ENCODE measurements at places on chromosomes 5 and 9.

DNA sequence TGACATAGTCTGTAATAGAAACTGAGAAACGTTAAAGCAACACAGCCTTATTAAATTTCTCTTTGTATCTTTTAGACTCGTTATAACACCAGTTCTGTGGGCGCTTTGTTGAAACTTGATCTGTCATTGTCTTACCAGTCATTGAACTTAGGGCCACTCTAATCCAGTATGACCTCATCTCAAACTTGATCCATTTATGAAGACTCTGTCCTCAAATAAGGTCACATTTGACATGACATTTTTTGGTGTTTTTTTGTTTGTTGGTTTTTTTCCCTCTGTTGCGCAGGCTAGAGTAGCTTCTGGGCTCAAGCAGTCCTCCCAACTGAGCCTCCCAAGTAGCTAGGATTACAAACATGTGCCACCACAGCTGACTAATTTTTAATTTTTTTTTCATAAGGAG lies 5.9 kb downstream of the APC start:
- DNase-seq: no peak

GRCh38 chr5:92022415-92023140 lies 639.5 kb upstream of the ARRDC3 start:
- no peak for DNase-seq

GRCh38 chr9:82600536-82601292 lies 462.2 kb downstream of the RASEF start:
- DNase-seq: no peak

DNA sequence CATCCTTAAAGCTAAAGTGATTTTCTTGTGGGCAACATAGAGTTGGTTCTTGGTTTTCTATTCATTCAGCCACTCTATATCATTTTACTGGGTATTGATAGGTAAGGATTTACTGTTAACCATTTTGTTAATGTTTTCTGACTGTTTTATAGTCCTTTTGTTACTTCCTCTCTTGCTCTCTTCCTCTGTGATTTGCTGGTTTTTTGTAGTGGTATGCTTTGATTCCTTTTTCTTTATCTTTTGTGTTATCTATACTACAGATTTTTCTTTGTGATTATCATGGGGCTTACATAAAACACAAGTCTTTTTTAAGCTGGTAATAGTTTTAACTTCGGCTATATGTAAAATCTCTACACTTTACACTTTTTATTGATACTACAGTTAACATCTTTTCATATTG lies 43.3 kb downstream of the CREBRF start:
- DNase-seq: no peak

GRCh38 chr9:124414612-124415011 lies 630 bp downstream of the PSMB7 start:
- DNase-seq: no peak

DNA sequence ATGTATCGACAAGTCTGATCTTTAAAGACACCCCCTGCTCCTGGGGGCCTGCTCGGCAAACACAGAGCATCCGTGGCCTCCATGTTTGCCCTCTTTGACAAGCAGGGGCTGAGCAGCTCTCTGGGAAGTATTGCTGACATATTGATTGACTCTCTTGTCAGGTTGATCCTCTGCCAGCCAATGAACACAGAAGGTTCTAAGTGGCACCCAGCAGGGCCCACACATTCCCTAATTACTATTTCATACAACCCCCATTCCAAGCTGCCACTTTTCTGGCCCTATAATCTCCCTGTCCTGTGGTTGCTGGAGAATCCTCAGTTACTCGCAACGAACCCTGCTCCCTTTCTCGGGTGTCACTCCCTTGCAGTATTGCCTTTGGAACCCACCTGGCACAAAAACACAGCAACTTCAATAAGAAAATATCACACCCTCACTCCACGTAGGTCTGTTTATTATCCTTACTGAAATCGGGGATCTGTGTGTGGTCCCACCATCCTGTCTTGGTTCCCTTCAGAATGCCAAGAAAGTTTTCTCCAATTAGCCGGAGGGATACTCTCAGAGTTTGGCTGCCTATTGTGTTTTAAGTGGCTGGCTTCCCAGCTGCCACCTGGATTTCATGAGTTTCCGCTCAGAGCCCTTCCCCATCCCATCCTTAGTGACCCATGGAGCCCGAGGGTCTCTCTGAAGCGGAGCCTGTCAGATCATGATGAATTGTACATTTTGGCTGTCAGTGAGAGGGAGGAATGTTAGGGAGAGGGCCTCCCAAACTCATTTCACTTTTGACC lies 249.0 kb upstream of the WWC1 start:
- no peak for DNase-seq

DNA sequence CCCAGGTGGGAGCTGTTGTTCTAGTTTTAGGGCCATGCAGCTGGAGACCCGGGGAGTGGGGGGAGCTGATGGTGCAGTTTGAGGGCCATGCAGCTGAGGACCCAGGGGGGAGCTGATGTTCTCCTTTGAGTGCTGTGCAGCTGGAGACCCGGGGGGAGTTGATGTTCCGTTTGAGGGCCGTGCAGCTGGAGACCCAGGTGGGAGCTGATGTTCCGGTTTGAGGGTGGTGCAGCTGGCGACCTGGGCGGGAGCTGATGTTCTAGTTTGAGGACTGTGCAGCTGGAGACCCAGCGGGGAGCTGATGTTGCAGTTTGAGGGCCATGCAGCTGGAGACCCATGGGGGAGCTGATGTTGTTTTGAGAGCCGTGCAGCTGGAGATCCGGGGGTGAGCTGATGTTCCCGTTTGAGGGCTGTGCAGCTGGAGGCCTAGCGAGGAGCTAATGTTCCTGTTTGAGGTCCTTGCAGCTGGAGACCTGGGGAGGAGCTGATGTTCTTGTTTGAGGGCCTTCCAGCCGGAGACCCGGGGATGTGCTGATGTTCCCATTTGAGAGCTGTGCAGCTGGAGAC lies 14.6 kb downstream of the PDCD6 start:
- DNase-seq: no peak

- DNase-seq: peak; percentile 1
These were observed 1.2 kb upstream of the SLC4A9 start for GRCh38 chr5:140358738-140359310.

DNA sequence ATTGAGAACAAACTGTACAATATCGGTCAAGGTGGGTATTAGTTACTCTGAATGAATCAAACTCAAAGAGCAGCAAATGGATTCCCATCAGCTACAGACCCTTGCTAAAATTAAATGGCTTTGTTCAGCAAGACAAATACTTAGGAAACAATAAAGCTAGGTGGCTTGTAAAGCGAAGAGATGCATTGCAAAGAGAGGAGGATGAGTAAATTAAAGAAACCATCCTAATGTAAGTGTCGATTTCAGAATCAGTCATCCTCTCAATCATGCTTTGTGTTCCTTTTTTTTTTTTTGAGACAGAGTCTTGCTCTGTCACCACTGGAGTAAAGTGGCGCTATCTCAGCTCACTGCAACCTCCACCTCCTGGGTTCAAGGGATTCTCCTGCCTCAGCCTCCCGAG lies 359.2 kb upstream of the ZNF462 start:
- DNase-seq: no peak

GRCh38 chr5:76342474-76342873 lies 60.6 kb upstream of the IQGAP2 start:
- DNase-seq: no peak

GRCh38 chr9:23302281-23302680 lies 523.8 kb downstream of the ELAVL2 start:
- DNase-seq: no peak

DNA sequence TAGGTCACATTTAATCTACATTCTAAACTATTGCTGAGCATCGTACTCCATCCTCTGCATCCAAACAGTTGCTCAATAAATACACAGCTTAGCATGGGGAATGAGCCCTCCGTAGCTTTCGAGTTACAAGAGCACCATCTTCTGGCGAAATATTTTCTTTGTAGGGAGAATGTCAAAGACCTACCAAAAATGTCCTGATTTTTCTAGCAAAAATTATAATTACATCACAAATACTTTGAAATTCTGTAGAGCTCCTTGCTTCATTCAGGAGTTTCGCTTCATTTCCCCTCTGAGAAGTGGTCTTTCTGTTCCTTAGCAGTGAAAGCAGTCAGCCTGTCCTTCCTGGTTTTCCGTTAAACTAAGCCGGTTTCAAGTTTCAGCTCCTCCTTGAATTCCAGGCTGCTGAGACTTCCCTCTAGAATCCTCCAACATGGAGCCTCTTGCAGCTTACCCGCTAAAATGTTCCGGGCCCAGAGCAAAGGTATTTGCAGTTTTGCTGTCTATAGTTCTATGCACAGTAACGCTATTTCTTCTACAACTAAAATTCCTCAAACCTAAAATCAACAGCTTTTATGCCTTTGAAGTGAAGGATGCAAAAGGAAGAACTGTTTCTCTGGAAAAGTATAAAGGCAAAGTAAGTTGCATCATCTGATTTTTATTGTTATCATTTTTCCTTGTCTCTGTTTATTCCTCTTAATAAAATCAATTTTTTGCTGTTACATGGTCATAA lies at the start of gene GPX8:
TSS of gene GPX8 (plus strand) at position 409 of the 730 bp plus-strand sequence. CDS start at position 431, 22 bp downstream.
- peak; percentile 96 for DNase-seq

GRCh38 chr5:138352722-138353559 lies 456 bp downstream of the KDM3B start:
- peak; percentile 16 for DNase-seq

- no peak for DNase-seq
These were observed 91.0 kb downstream of the PDE8B start for GRCh38 chr5:77301447-77301883.

DNA sequence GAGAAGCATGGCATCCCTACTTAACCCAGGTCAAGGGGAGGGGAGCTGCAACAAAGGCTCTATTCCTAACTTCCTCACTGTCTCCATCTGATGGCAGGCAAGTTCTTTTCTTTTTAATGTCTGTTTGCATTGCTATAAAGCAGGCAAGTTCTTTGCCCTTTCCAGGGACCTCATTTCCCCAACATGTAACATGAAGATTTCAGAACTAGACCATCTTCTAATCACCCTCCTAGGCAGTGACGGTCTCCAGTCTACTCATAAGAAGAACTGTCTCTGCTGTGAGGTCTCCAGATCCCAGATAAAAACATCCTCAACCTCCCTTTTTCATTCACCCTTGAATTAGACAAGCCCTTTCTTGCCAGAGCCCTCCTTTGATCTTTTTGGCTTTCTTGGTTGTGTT lies 42.1 kb downstream of the PPP1R2B start:
- DNase-seq: no peak

DNA sequence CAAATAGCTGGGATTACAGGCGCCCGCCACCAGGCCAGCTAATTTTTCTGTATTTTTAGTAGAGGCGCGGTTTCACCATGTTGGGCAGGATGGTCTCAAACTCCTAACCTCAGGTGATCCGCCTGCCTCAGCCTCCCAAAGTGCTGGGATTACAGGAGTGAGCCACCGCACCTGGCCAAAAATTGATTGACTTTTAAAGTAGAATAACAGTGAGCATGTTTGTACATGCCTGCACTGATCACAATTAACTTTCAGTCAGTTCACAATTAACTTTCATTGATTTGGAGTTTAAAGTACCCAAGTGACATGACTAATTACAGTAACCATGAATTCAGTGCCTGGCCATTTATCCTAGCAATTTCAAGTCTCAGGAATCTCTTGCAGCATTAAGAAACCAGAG lies 61.3 kb downstream of the ANKH start:
- DNase-seq: no peak

GRCh38 chr9:108525186-108525585 lies 330.6 kb downstream of the ACTL7B start:
- no peak for DNase-seq

- no peak for DNase-seq
These were observed 30.7 kb upstream of the SRP19 start for GRCh38 chr5:112830378-112830777.

GRCh38 chr9:89943309-89943708 lies 338.5 kb downstream of the GADD45G start:
- DNase-seq: no peak

- DNase-seq: no peak
These were observed 158.6 kb downstream of the MELK start for GRCh38 chr9:36731068-36731956.

GRCh38 chr5:80191991-80192398 lies 63.9 kb downstream of the SERINC5 start:
- no peak for DNase-seq

GRCh38 chr5:169697976-169698375 lies 60.9 kb downstream of the DOCK2 start:
- DNase-seq: no peak

GRCh38 chr9:115674091-115674490 lies 479.5 kb upstream of the PAPPA start:
- no peak for DNase-seq

DNA sequence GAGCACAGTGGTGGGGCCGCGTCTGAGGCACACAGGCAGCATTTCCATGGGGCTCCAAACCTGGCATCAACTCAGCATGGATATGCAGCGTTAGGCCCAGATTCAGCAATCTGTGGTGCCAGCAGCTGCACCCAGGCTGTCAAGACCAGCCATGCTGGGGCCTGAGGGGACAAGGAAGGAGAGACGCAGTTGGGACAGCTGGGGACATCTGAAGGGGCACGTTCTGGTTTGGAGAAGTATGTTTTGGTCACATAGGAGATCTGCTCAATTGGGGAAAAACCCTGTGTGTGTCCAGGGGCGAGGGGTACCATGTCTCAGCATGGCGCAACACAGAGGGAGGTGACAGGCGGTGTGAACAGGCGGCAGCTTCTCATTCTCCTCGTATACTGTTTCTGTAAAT lies 66.6 kb upstream of the ECM2 start:
- no peak for DNase-seq

- DNase-seq: peak; percentile 80
These were observed at the start of gene SPATA6L for GRCh38 chr9:4666042-4666699. Gene SPATA6L, minus strand, starts transcription at chr9:4666480. Its CDS starts 230 bp downstream, at chr9:4666250.

DNA sequence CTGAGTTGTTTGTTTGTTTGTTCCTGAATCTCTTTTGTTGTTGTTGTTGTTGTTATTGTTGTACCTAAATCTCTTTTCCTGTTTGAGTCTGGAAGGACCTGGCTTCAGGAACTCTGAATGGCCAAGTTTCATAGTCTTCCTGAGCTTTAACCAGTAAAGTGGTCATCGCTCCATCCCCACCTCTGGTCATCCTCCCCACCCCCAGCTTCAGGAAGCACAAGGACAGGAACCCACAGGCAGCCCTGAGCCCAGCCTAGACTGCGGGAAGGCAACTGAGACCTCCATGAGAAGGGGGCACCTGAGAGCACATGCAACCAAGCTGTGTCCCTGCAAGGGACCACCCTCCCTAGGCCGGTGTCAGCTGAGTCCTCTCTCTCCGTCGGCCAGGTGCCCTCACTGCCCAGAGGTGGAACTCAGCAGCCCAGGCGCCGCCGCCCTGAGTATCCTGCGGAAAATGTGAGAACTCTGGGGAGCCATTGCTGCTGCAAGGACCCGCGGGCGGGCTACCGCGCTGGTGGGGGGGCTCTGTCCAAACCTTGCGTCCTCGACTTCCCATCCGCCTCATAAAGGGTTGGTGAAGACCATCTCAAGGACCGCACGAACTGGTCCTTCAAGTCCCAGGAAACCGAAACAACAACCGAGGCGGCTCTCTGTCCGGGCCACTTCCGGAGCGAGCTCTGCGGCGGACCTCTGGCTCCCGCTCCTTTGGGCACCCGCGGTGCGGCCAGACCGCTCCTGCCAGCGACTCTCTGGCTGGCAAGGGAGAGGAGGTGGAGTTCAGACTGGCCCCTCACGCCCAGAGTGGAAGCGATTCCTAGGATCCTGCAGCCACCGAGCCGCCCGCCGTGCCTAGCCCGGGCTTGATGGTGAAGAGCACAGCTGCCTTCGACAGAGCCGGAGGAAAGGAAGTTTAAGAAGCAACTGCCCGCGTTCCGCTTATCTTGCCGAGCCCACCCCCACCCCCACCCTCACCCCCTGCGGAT lies 4.2 kb downstream of the BARX1 start:
- no peak for DNase-seq

- no peak for DNase-seq
These were observed 21.2 kb downstream of the GNAQ start for GRCh38 chr9:78010445-78010844.

GRCh38 chr9:26669701-26670670 lies 222.6 kb downstream of the CAAP1 start:
- DNase-seq: no peak
